ENCODE measurements at places on chromosomes 4 and X.

- DNase-seq: peak; percentile 5
Observed at GRCh38 chrX:109448282-109448938, 33.5 kb downstream of the GUCY2F start.

GRCh38 chrX:123481913-123482851, 250.7 kb downstream of the THOC2 start:
- no peak for DNase-seq

DNA sequence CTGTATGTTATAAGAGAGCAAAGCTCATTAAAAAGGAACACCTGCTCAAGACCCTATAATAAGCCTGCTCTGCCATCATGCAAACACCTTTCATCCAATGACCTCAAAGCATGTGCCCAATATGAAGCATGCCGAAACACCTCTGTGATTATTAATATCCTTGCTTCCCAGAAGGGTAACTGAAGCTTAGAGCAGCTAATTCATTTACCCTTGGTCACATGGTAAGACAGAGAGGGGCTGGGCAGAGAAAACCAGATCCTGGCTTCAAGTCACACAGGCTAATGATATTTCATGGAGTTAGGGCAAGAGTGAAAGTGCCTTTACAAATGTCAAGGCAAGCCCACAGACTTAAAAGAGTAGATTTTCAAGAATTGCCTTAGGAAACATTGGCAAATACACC, 5.6 kb downstream of the AMOT start:
- DNase-seq: no peak

- no peak for DNase-seq
Observed at GRCh38 chr4:8176547-8177399, 18.2 kb upstream of the ABLIM2 start.

DNA sequence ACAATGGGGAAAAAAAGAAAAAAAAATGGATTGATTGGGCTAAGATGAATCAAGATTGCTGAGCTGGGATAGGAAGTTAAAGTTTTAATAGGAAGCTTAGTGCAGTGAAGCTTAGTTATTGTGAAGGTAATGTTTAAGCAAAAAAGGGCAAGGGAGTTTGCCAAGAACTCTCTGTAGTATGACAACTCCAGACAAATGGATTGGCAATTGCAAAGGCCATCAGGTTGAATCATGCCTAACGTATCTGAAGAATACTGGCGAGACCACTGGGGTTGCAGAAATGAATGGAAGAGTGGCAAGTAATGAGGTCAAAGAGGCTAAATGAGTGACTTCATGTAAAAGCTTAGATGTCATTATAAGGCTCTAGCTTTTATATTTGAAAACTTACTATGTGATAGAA, 1654.0 kb downstream of the PCDH7 start:
- DNase-seq: no peak
